ENCODE measurements at places on chromosomes 4 and X. TPM values are rescaled to one million over a fixed set of nuclear protein-coding genes. Genes with fewer than 3 reads are reported as not detected.

DNA sequence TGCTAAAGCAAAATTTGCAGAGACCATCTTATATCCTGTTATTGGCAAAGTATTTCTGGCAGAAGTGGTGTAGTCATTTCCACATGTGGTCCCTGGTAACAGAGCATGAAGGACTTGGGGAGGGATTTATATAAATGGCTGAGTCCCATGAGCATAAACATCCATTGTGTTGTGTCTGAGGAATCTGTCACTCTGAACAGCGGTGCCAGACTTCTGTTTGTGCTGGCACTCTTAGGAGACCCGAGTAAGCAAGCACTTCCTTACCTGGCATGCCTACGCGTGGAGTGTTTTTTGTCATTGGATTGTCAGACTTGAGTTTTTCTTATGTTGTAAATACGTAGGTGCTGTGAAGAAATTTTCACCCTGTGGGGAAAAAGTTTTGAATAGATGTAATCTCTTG is 285.9 kb downstream of the ARHGAP10 start:
- no peak for DNase-seq

DNA sequence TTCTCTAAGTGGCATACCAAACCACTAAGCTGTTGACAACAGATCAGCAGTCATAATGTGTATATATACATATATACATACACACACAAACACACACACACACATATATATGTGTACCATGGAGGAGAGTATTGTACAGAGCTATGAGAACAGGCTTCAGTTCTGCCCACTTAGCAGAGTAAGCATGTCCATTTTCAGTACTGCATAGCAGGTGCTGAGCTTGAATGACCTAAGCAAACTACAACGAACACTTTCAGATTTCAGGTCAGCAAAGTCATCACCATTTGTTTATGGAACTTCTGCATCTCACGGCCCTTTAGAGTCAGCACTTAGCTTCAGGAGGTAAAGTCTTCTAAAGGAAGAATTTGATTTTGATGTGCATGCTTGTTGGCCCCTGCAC is 735.8 kb upstream of the ATOH1 start:
- no peak for DNase-seq

- DNase-seq: peak; percentile 42
Observed at GRCh38 chr4:184016759-184017668, 111.9 kb downstream of the STOX2 start.

- no peak for DNase-seq
Observed at GRCh38 chr4:109044431-109044830, 258.0 kb downstream of the COL25A1 start.

DNA sequence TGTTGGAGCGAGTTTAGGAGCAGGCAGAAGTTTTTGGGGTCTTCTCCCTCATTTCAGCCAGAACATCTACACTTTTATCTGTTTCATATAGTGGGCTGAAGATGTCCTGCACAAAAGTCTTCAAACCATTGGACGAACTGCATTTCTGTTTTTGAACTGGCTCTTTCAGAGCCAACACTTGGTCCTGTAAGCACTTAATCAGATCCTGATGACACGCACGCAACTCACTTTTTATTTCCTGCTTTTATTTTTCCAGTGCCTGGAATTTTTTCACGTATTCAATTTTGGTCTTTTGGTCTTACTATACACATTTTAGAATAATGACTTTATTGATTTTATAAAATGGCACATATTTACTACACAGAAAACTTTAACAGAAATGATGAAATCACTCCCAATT is 40.2 kb upstream of the NKX3-2 start:
- DNase-seq: no peak

GRCh38 chrX:7351926-7352325 is 204.0 kb upstream of the PUDP start:
- no peak for DNase-seq

GRCh38 chrX:133302775-133303445 is 84.8 kb upstream of the TFDP3 start:
- no peak for DNase-seq

- no peak for DNase-seq
Observed at GRCh38 chr4:1305261-1305711, 15.6 kb downstream of the MAEA start.

DNA sequence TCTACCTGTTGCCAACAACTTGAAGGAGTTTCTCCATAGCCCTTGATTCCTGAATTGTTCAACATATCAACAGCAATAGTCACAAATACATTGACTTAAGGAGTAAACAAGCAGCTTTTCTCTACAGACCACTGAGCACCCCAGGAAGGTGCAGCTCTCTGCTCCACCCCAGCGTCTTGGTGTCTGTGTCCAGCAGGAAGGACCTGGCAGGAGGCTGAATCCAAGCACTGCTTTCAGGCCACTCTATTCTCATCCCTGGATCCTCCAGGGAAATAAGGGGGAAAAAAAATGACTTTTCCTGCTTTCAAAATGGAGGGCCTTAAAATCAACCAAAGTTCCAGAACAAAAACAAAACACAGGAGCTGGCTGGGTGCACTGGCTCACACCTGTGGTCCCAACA is 160.3 kb upstream of the MAB21L2 start:
- no peak for DNase-seq

- no peak for DNase-seq
Observed at GRCh38 chr4:87268411-87268810, 48.0 kb upstream of the KLHL8 start.

GRCh38 chr4:186029571-186030398 is 39.2 kb upstream of the TLR3 start:
- DNase-seq: peak; percentile 55

GRCh38 chrX:19370061-19370460 is 26.3 kb downstream of the PDHA1 start:
- no peak for DNase-seq

DNA sequence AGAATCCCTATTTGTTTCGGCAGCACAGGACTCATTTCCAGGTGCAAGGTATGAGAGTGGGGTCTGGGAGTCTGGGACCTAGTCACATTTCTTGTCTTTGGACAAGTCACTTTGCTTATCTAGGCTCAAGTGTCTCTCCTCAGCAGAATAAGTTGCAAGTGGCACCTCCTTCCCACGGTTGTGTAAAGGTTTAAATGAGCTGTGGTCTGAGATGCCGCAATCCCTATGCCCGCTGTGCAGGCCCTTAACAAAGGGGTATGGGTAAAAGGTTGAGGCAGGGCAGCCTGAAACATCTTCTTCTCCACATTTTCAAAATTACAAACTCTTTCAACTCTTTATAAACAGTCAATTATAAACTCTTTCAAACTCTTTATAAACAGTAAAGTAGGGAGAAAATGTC is 93.7 kb downstream of the RTL5 start:
- no peak for DNase-seq

DNA sequence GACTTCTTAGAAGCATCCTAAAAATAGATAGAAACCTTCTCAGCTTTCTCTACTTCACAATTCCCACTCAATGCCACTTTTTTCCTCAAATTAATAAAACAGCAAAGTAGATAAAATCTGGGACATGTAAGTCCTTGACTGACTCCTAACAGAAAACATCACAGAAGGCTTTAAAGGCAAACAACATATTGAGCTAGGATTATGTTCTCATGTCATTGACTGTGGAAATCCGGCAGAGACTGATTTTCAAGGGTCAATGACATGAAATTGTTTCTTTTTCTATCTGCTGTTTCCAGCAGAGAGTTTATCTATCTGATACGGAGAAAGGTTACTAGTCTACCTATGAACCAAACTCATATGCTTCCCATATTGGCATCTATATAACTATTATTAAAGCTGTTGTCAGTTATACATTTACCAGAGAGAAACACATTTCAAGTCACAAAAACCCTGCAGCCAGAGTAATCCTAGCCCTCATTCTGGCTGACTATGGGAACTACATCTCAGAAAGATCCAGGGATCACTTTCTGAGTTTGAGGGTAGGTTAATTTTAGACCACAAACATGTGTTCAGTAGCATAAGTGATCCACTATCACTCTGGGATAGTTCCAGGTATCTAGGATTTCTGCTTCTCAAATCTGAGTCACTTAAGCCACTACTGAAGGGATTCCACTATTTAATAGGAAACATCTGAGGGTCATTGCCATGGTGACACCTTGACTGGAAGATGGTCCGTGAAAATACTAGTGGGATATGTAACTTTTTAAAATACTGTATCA is 147.6 kb downstream of the PPP3CA start:
- no peak for DNase-seq

GRCh38 chr4:177579649-177580048 is 137.4 kb upstream of the AGA start:
- no peak for DNase-seq

- DNase-seq: no peak
Observed at GRCh38 chr4:71243091-71243833, 95.6 kb upstream of the SLC4A4 start.

- no peak for DNase-seq
Observed at GRCh38 chr4:57318703-57319102, 208.5 kb upstream of the IGFBP7 start.

GRCh38 chrX:19827088-19827487 is 60.3 kb downstream of the SH3KBP1 start:
- DNase-seq: no peak

GRCh38 chr4:54322818-54323417 is 93.8 kb downstream of the PDGFRA start:
- DNase-seq: peak; percentile 43

DNA sequence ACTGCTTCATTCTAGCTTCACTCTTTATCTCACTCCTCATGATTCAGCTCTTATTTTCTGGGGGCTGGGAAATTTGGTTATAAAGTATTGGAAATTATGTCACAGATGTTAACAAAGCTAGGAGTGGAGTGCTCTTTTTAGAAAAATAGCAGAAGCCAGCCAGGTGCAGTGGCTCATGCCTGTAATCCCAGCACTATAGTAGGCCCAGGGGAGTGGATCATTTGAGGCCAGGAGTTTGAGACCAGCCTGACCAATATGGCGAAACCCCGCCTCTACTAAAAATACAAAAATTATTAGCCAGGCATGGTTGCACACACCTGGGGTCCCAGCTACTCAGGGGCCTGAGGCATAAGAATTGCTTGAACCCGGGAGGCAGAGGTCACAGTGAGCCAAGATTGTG is 97.2 kb upstream of the GUCY1A1 start:
- no peak for DNase-seq

DNA sequence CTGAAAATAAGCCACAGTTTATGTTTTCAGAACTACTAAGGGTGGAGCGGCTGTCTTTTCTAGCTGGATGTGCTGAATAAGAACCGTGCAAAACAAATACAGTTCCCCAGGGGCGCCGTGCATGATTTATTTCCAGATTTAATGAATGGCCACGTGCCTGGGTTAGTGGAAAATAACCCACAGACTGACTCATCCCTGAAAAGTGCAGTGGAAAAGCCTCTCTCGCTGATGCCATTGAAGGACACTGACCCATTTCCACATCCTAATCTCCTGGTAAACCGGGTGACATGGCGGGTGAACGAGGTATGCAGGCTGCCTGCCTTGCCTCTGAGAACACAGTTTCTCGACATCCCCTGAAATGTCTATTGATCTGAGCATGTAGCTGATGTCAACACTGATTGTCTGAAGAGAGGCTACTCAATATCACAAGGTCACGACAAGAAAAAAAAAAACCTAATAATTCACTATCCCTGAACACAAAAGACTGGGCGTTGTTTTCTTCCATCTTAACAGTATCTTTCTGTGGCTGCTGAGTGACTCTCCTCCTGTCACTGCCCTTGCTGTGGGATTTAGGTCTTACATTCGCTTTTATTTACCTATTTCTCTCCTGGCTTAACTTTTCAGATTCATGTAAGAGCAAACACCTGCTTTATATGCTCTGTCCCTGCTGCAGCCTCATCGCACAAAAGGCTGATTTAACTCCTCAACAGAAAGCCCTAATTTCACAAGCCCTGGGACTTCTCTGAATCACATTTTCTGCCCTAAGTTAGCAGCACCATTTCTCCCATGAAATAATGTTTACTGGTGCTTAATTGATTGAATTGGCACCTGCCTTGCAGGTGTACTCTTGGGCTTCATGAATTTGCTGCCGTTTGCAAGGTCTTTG is 76.9 kb upstream of the SCOC start:
- DNase-seq: no peak

SPANXB1 gene
- not detected for polyA plus RNA-seq

ZFP92 gene
- polyA plus RNA-seq: 1.3 TPM

CLTRN gene
- 27.3 TPM for polyA plus RNA-seq

IBSP gene
- not detected for polyA plus RNA-seq

GABRB1 gene
- polyA plus RNA-seq: 0.53 TPM

CLIC2 gene
- 3.6 TPM for polyA plus RNA-seq

FGF13 gene
- polyA plus RNA-seq: 25.1 TPM

CCNA2 gene
- 33.7 TPM for polyA plus RNA-seq

SORCS2 gene
- polyA plus RNA-seq: 9.8 TPM

WDFY3 gene
- polyA plus RNA-seq: 49.5 TPM
